ENCODE measurements at places on chromosomes 7 and 10.
A peak's percentile ranks its signal among the peaks of the same experiment; 100 is the strongest.

GRCh38 chr7:70097645-70098044 is 499.4 kb downstream of the AUTS2 start:
- DNase-seq = no peak

- peak; percentile 42 for DNase-seq
Measured at GRCh38 chr7:45648671-45648995, 74.5 kb downstream of the ADCY1 start.

GRCh38 chr10:119536508-119537025 is 6.0 kb downstream of the RGS10 start:
- DNase-seq = no peak

DNA sequence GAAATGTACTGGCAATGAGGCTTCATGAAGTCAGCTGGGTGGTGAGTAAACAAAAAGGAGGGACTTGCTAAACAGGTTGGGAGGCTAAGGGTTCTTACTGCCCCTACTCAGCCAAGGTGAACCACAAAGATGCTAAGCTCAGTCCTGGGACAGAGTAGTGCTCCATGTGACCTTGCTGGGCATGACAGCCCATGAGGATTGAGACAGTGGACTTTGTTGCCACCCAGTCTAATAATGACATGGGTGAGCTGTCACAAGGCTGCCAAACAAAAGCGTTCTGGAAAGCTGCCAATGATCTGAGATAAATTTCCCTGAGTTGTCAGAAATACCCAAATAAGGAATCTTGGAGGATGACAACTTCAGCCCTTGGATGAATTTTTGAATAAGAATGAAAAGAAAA is 75.2 kb downstream of the CLEC2L start:
- DNase-seq = no peak

DNA sequence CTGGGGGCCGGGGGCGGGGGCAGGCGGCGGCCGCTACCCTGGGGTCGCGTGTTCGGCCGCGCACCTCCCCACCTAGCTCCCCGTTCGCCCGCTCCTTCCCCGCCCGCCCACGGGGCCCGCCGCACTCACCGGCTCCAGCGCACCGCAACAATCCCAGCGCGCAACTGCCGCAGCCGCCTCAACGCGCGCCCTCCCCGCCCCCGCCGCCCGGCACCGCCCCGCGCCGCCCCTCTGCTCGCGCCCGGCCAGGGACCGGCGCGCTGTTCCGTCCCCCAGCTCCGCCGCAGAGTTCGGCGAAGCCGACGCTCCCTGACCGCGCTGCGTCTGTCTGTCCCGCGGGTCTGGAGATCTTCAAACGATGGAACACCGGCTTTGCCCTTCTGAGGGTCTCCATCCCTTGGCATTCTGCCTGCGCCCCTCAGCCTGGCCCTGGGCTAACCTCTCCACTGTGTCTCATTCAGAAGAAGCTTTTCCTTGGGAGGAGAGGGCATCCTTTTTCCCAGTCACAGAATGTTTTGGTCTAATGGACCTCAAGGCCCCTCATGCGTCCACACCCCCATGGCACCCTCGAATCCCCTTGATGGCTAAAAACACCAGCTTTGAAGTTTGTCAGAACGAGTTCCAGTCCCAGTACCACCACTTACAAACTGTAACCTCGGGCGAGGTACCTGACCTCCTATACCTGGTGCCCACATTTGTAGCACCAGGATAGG is at the start of gene NT5C2:
Gene NT5C2 (minus strand): TSS at position 166 of the 713 bp plus-strand sequence. CDS start 18,314 bp downstream, outside the sequence.
- DNase-seq = peak; percentile 69

GRCh38 chr10:37975401-37975991 is 951 bp downstream of the ZNF25 start:
- no peak for DNase-seq

DNA sequence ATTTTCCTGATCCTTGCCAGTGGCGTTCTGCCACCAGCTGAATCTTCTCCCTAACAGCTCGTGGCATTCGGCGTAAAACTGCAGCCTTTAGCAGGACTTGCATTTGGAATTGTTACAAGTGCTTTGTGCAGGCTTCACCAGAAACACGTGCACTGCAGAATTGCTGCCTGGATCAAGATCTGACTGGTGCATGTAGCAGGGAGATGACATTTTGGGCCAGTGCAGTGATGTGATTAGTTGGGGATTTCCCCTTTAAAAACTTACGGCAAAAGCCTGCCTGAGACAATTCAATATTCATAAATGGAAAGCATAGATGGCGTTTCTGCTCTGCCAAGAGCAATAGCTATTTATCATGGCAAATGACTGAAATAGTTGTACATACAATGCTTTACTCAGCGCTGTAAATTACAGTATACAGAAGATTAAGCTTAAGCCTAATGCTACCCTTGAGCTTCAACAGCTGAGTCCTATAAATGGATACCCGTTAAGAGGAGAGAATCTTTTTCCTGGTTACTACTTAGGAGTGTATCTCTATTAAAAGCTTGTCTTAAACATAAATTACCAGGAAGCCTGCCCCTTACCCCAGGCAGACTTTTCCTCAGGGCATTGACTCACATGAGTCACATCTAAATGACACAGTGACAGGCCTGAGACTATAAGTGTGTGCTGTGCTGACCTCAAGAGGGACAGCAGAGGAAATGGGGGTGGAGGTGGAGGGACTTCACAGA is 106.3 kb downstream of the ATXN7L1 start:
- DNase-seq = no peak

GRCh38 chr7:25122373-25122772 is 2.7 kb downstream of the CYCS start:
- DNase-seq = no peak
